Amniotic epithelial cell (primary cell): ENCODE measurements at places on chromosomes 1 and 21.
A peak's percentile ranks its signal among the peaks of the same experiment; 100 is the strongest.

DNA sequence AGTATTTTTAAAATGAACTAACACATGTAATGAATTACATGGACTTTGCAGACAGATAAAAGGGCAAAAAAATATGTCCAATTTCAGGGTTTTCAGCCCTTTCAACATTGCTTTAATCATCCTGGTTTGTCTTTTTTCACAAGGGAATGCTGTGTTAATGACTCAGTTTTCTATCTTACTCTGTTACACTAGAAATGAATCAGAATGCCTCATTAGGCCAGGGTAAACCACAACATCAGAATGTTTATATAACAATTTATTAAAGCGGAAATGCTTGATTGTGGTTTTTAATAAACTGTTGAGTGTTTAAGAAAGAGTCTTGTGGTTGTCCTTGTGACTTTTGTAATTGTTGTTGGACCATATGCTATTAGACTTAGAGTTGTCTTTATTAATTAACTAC, 13.5 kb downstream of the GORAB start:
- DNase-seq = peak; percentile 95

- peak; percentile 53 for DNase-seq
These were observed 1.3 kb upstream of the LAPTM5 start for GRCh38 chr1:30758785-30759380.

DNA sequence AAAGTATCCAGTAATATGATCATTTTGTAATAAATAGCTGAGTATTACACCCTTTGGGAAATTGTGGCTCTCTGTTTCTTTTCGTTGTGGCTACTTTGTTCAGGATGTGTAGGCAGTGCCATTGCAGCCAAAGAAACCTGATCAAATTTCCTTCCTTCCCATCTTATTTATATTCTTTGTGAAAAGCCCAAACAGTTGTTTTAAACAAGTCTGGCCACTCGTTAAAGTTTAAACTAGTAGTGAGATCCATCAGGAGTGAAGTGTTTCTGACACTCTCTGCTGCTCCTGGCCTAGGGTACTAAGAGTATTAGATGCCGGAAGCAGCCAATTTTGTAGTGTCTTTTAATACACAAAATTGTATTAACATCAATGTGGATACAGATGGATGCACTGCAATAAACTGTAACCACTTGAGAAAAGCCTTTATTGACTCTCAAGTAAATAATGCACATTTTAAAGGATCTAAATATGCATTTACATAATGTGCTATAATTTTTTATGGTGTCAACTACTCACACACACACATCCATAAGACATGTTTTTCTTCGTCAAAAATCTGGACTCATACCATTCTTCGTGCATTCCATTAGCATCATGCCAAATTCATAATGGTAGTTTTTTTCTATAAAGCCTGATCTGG, 317.9 kb downstream of the NFIA start:
- DNase-seq = no peak

DNA sequence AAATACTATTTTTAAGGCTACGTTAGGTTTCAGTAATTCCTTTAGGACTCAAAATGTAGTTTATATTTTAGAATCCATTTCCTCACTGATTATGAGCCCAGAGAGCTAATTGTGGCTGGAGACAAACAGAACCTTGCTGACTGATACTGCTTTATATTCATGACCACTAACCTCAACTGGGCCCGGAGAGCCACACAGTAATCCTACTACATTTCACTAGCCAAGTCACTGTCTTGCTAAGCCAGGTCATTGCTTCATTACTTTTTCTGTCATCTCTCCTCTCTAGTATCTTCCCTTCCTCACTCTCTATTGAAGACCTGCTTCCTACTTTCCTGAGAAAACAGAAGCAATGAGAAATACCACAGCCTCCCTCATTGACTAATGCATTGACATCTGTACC, 24.7 kb downstream of the IL23R start:
- no peak for DNase-seq

- no peak for DNase-seq
These were observed 41.8 kb upstream of the PIGC start for GRCh38 chr1:172485626-172486025.

- peak; percentile 90 for DNase-seq
These were observed 1.1 kb upstream of the UBE2Q1 start for GRCh38 chr1:154559466-154560044.

GRCh38 chr1:48266576-48266975, 44.1 kb downstream of the SLC5A9 start:
- no peak for DNase-seq

- DNase-seq = peak; percentile 78
These were observed 201.7 kb downstream of the FGGY start for GRCh38 chr1:59498640-59499039.

- no peak for DNase-seq
These were observed 25.5 kb downstream of the TNR start for GRCh38 chr1:175717610-175718540.

GRCh38 chr1:38444311-38444710, 397.7 kb upstream of the POU3F1 start:
- DNase-seq = no peak

- DNase-seq = no peak
These were observed 94.5 kb upstream of the LPGAT1 start for GRCh38 chr1:211925016-211925415.

GRCh38 chr1:188867614-188868013, 1610.0 kb downstream of the BRINP3 start:
- no peak for DNase-seq

DNA sequence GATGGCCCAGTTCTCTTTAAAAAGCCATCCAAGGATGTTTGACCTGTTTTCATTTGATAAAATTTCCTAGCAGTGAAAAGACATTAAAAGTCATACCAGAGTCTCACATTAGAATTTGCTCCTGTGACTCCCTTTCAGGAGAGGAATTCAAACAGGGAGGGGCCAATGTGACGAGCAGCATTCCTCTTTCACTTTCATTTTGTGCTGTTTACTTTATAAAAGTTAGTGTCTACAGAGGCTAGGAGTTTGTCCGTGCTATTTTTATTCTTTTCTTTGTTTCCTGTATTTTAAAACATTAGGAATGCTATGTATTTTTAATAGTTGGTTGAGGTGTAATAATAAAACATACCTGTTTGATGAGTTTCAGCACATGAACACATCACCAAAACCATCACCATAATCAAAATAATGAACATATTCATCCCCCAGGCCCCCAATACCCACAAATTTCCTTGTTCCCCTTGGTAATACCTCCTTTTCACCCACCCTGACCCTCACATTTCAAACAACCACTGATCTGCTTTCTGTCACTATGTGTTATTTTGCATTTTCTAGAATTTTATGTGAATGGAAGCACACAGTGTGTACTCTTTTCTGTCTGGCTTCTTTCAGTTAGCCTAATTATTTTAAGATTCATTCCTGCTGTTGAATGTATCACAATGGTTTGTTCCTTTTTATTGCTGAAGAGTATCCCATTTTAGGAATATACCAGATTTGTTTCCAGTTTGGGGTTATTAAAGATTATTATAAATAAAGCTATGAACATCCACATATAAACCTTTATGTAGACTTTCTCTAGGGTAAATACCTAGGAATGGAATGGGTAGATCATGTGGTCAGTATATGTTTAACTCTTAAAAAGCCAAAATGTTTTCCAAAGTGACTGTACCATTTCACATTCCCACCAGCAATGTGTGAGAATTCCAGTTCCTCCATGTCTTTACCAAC, 129.5 kb downstream of the TENT5C start:
- DNase-seq = peak; percentile 53

DNA sequence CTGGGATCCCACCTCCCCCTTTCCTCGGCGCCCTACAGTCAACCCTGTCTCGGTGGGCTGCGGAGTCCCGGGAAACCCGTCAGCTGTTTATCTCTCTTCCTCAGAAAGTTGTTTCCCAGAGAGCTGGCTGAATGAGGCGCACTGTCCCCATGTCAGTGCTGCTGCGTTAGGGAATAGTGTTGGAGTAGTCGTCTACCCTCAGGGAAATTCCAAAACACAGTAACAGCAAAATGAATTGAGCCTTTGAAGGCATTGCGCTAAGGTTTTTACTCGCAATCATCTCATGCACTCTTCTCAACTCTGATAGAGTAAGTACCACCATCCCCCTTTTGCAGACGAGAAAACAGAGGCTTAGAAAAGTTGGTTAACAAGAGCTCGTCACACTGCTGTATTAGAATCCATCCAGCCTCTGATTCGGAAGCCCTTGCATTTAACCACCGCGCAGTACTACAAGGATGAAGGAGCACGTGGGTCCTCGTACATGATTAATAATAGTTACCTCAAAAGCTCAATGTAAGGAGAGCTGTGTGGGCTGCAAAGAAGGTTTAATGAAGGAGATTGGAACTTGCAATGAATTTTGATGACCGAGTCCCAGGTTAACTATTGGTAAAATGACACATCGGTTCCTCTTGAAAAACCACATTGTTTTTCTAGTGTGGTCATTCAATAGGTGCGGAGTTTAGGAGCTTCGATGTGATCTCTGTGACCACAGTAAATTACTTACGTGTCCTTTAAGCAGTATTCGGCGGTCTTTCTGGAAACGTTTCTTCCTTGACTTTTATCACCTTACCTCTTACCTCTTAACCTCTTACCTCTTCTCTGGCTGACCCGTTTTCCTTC, 788 bp upstream of the EDEM3 start:
- no peak for DNase-seq

GRCh38 chr1:29716306-29716705, 480.0 kb downstream of the PTPRU start:
- DNase-seq = no peak

GRCh38 chr1:232421143-232421796, 208.7 kb downstream of the SIPA1L2 start:
- DNase-seq = no peak

DNA sequence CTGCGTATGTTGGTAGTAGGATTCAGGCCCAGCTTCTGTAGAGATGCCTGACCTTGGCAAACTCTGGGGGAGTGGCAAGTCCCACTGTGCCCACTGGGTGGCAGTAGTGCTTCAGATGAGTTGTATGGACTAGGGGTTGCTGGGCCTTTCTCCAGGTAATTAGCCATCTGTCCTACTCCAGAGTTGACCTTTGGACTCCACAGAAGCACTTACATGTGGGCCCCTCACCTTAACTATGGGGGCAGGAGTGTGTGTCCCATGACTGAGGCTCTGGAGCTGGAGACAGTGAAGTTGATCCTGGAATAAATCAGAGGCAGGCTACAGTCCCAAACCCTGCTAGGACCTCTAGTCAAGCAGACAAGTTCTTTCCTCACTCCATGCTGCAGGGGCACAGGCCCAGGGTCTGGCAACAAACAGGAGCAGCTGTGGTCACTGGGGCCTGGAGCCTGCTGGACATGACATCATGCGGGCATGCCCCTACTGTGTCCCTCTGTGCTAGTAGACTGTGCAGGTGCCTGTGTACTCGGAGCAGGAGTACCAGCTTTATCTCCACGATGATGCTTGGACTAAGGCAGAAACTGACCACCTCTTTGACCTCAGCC, 4.6 kb downstream of the DMAP1 start:
- peak; percentile 60 for DNase-seq

- DNase-seq = no peak
These were observed 479.9 kb upstream of the PLXNA2 start for GRCh38 chr1:208724079-208724478.

DNA sequence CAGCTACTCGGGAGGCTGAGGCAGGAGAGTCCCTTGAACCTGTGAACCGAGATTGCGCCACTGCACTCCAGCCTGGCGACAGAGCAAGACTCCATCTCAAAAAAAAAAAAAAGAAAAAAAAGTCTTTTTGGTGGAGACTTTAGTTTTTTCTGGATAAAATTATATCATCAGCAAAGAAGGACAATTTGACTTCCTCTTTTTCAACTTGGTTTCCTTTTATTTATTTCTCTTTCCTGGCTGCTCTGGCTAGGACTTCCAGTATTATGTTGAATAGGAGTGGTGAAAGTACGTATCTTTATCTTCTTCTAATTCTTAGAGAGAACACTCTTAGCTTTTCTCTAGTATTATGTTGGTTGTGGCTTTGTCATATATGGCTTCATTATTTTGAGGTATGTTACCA, 130.8 kb downstream of the PCBP3 start:
- no peak for DNase-seq

- DNase-seq = no peak
These were observed 23.0 kb downstream of the TMEM201 start for GRCh38 chr1:9611716-9612115.

GRCh38 chr1:39713557-39713956, 22.3 kb upstream of the HPCAL4 start:
- DNase-seq = no peak

DNA sequence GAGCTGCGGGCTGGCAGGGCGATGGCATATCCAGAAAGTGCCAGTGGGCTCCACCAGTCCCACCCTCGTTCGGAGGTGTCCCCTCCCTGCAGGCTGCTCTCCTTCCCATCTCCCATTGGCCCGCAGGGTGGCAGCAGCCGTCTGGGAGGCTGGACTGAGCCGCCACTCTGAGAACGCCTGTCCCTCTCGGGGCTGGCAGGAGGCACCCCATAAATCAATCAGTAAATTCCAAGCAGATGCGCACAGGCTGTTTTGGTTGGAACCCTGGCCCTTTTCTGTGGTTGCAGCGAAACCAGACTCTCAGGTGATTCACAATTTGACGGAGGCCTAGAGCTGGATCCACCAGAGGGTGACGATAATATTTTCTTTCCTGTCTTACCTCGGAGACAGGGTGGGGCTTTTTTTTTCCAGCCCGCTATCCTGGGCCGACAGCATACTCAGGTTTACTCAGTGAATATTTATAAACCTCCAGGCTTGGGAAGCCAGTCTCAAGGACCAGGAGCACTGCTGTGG, 99.7 kb downstream of the GLIS1 start:
- DNase-seq = peak; percentile 20

GRCh38 chr1:28062806-28063205, 25.6 kb downstream of the EYA3 start:
- peak; percentile 74 for DNase-seq

GRCh38 chr1:58657082-58657481, 42.8 kb downstream of the MYSM1 start:
- DNase-seq = no peak

- peak; percentile 77 for DNase-seq
These were observed 52.8 kb upstream of the TRABD2B start for GRCh38 chr1:48049823-48050535.

GRCh38 chr1:114756009-114756892, 1.5 kb downstream of the CSDE1 start:
- DNase-seq = no peak

DNA sequence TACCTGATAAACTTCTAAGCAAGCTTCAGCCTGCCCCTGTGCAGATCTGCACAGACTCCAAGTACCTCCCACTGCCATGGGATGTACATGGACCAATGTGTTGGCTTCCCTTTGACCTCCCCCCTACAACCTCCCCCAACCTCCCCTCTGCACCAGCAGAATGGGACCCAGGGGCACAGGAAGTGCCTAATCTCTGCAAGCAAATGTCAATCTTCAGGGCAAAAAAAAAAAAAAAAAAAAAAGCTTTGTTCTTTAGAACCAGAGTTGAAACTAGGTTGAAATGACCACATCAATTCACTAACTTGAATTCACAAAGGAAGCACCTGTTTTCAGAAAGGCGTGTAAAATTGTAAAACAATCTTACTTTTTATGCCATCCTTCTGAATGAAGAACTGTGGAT, 53.9 kb upstream of the TIAM1 start:
- DNase-seq = no peak

DNA sequence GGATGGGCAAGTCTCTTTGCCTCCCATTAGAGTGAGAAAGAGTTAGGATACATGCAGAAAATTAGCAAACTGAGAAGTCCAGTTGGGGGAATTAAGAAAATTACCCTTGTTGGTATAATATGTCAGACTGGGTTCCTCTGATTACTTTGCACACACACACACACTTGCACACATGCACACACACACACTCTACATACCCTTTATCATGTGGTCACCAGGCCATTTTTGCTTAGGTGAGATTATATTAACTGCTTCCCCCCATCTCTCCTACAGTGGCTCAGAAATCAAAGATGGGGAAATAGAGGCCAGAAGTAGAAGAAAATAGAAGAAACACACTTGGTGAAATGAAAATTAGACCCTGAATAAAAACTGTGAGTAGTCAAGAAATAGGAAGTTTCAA, 917 bp upstream of the LIX1L start:
- no peak for DNase-seq
